ENCODE measurements at places on chromosomes 11 and 22. TPM values are rescaled to one million over a fixed set of nuclear protein-coding genes. Genes with fewer than 3 reads are reported as not detected.

RAB3IL1 gene
- total RNA-seq: 1.3 TPM

UBE2L3 gene
- 55.9 TPM for total RNA-seq

- DNase-seq: no peak
Observed at GRCh38 chr11:34977089-34977912, 60.9 kb downstream of the PDHX start.

GRCh38 chr11:133323354-133323753, 208.9 kb downstream of the OPCML start:
- no peak for DNase-seq

DNA sequence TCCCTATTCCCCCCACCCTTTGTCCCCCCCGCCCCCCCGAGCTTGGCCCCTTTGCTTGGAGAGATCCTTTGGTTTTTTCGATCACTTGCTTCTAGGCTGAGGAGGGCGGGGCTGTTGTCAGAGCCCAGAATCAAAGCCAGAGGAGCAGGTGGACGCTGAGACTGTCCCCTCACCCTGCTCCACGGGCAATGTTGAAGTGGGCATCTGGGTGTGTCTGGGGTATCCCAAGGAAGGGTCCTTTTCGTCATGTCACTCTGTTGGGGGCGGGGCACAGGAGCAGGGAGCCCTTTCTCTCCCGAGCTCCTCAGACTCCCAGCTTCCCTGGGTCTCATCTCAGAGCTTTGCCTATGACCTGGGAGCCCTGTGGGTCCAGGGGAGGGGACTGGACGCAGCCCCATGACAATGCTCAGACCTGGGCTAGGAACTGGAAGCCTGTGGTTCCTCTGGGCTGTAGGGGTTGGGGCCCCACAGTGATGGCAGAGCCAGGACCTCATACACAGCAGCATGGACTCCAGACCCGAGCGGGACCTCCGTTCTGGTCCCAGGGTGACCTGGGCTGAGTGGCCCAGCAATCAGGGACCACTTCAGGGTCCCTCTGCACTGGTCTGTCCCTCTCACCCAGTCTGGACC, 2.9 kb upstream of the APOBEC3A start:
- no peak for DNase-seq

- DNase-seq: no peak
Observed at GRCh38 chr11:17171343-17171742, 36.4 kb downstream of the PIK3C2A start.
